ENCODE measurements at places on chromosomes 12 and 14.

- no peak for DNase-seq
These were observed 3.8 kb downstream of the GXYLT1 start for GRCh38 chr12:42140901-42141300.

GRCh38 chr12:82835217-82835616 lies 148.5 kb downstream of the TMTC2 start:
- DNase-seq: no peak

- DNase-seq: peak; percentile 53
These were observed at the start of gene TBC1D30 for GRCh38 chr12:64824500-64825142. Gene TBC1D30, plus strand, starts transcription at chr12:64824647. Its CDS starts 233 bp downstream, at chr12:64824880.

DNA sequence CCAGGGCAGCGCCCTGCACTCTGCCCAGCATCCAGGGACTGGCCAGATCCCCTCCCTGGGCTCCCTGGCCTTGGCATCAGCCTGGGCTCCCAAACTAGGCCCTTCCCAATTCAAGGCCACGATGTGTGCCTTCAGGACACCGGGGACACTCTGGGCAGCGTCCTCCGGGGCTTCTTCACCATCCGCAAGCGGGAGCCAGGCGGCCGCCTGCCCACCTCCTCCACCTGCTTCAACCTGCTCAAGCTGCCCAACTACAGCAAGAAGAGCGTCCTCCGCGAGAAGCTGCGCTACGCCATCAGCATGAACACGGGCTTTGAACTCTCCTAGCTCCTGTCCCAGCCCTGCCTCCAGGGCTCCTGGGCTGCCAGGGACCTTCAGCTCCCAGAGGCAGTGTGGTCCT lies 38.8 kb downstream of the MMAB start:
- DNase-seq: no peak

DNA sequence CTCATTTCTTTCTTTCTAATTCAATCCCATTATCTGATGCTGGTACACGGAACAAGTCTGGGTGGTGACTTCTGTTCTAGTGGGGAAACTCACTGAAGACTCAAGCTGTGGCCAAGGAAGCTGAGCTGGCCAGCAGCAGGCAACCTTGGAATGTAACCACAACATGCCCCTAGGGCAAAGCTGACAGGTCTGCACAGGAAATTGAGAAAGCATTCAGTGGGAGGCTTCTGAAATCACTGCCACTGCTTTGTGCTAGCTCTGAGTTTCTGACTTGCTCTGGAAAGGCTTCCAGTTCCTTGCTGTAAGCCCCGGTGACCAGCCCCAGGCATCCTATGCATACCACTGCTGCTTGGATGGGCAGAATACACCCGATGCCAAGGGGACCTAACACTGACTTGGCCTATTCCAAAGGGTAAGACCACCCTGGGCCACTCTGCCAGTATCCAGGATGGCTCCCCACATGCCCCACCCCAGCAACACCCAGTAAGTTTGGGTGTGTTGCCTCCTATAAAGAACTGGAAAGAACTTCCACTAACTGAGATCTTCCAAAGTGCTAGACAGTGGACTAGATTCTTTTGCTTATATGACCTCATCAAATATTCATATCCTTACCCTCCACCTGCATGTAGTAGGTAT lies 84.5 kb upstream of the CDKN3 start:
- no peak for DNase-seq

Measured in stimulated activated CD4-positive, alpha-beta T cell treated with anti-CD3 and anti-CD28 coated beads, Interleukin-4, amount 100 ng/mL, for 4 hours (primary cell).